Neural crest cell (in vitro differentiated cells): ENCODE measurements at places on chromosomes 7 and 10. TPM values are rescaled to one million over a fixed set of nuclear protein-coding genes. Genes with fewer than 3 reads are reported as not detected.

The DDX21 gene
- total RNA-seq = 67.2 and 70.7 TPM in 2 replicates

The PLPP4 gene
- total RNA-seq = not detected in 2 replicates

The CRHR2 gene
- 0.18 TPM in 1 of 2 replicates, not detected in the other for total RNA-seq

- no peak for DNase-seq
- H3K4me3 ChIP-seq = no peak overlapping the region
- no peak overlapping the region for H3K27ac ChIP-seq
- H3K4me1 ChIP-seq = no peaks in the 10 kb centered on the region
- no peaks in the 10 kb centered on the region for H3K27me3 ChIP-seq
Observed at GRCh38 chr7:120926943-120927346, 23.6 kb upstream of the ING3 start.

GRCh38 chr7:14806891-14807290, 95.7 kb downstream of the DGKB start:
- no peaks in the 10 kb centered on the region for H3K4me1 ChIP-seq
- H3K27me3 ChIP-seq = no peaks in the 10 kb centered on the region
- H3K36me3 ChIP-seq = no peaks in the 10 kb centered on the region
- H3K27ac ChIP-seq = no peak overlapping the region
- DNase-seq = no peak
- H3K4me3 ChIP-seq = no peak overlapping the region

DNA sequence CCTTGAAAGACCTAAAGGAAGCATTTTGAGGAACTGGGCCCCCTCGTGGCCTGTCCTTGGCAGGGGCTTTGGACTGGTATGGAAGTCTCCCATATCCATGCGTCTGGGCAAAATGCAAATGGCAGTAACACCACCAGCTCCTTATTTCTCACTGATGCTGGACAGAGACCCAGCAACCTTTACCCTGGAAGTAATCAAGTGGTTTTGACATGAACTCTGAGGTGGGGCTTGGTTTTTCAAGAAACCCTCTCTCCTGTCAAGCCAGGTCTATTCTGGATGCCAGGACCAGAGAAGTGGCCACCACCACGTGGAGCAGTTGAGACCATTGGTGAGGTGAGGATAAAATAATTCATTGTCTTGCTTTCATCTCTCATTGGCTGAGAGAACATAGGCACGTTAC, 84.4 kb downstream of the OTUD1 start:
- no peak overlapping the region for H3K4me3 ChIP-seq
- H3K27ac ChIP-seq = no peak overlapping the region
- DNase-seq = no peak
- peaks cover 33% of the 10 kb centered on the region for H3K27me3 ChIP-seq
- no peaks in the 10 kb centered on the region for H3K4me1 ChIP-seq

DNA sequence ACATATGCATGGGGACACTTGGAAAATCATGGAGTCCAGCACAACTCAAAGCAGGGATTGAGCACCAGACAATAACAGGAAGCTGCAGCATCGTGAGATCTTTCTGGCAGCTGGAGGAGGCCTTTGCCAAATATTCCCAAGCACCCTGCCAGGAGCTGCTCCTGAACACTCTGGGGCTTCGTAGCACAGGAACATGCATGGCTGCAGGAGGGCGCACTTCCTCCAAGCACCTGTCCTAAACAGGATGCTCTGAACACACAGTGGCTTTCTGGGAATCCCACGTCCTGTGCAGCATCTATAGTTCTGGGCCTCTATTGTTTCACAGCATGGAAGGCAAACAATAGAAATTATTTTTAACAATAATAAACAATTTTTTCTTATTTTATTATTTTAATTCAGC, 4.1 kb downstream of the ABLIM1 start:
- no peak overlapping the region for H3K27ac ChIP-seq
- no peak for DNase-seq
- H3K4me3 ChIP-seq = no peak overlapping the region
- H3K4me1 ChIP-seq = no peaks in the 10 kb centered on the region

DNA sequence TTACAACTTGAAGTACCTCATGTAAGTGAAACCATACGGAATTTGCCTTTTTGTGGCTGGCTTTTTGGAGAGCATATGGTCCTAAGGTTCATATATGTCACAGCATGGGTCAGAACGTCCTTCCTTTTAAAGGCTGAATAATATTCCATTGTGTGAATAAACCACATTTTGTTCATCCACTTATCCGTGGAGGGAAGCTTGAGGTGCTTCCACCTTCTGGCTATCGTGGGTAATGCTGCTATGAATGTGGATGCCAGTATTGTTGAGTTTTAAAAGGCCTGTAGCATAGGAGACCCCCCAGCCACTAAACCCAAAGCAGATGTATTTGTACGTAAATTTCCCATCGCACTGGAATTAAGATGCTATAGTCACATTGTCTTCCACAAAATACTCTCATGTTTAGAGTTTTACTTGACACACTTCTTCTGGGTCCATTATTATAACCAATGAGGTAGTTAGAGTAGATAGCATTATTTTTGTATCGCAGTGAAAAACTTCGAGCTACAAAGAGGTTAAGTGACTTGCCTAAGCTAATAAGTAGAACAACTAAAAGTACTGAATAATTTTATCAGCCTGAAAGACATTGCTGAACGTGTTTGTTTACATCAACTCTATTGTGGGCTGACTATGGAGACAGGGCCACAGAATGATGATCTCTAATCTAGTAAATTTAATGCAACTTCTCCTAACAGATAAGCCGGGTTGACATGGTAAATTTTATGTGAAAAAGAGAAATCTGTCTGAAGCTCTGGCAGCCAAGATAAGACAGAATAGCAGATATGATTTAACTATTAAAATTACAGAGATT, 183.0 kb upstream of the CTBP2 start:
- H3K4me3 ChIP-seq = no peak overlapping the region
- peaks cover 4% of the 10 kb centered on the region for H3K4me1 ChIP-seq
- H3K36me3 ChIP-seq = no peaks in the 10 kb centered on the region
- no peak overlapping the region for H3K27ac ChIP-seq
- no peaks in the 10 kb centered on the region for H3K27me3 ChIP-seq
- DNase-seq = peak; percentile 13

DNA sequence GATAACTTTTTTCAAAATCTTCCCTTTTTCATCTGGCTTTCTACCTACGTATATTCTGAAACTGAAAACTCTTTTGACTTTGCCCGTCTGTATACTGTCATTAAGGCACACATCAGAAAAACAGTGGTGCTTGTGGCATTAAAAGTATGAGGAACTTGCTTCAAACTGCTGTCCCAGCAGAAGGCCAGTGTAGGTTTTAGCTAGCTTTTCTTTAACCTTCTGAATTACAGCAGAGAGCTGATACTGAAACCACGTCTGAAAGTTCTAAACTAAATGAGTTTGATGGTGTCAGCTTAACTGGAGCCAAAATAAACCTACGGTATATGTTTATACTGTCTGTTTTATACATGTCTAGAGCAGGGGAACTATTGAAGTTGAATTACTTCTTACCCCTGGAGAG, 283.4 kb downstream of the TFEC start:
- DNase-seq = no peak
- no peaks in the 10 kb centered on the region for H3K4me1 ChIP-seq
- no peak overlapping the region for H3K27ac ChIP-seq
- no peaks in the 10 kb centered on the region for H3K36me3 ChIP-seq
- no peak overlapping the region for H3K4me3 ChIP-seq
- no peaks in the 10 kb centered on the region for H3K27me3 ChIP-seq

GRCh38 chr7:108146070-108146842, 16.1 kb upstream of the LAMB4 start:
- H3K27me3 ChIP-seq = no peaks in the 10 kb centered on the region
- H3K27ac ChIP-seq = no peak overlapping the region
- H3K4me3 ChIP-seq = no peak overlapping the region
- DNase-seq = peak; percentile 67

DNA sequence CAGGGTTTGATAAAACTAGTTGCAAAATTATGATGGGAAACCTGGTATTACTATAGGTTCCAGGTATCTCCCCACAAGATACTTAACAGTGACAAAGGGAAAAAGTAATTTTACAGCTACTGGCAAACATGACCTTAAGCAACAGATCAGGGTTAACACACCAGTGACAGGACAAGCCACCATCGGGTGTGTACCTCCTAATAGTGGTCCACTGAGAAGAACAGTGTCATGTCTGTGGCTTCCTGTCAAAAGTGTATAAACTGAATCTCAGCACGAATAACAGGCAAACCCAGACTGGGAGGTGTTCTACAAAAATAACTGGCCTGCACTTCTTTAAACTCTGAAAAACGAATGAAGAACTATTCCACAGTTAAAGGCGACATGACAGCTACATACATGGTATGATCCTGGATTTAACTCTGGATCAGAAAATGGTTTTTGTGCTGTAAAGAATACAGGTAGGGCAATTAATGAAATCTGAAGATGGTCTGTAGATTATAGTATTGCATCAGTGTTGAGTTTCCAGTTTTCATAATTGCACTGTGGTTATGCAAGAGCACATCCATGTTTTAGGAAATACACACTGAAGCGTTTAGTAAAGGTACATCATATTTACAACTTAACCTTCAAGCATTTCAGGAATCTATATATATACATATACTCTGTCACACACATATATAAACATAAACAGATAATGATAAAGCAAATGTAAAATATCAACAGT, 32.0 kb upstream of the ARMS2 start:
- peaks cover 2% of the 10 kb centered on the region for H3K36me3 ChIP-seq
- H3K27me3 ChIP-seq = no peaks in the 10 kb centered on the region
- H3K4me3 ChIP-seq = no peak overlapping the region
- no peaks in the 10 kb centered on the region for H3K4me1 ChIP-seq
